ENCODE measurements at places on chromosomes 2 and 18. TPM values are rescaled to one million over a fixed set of nuclear protein-coding genes. Genes with fewer than 3 reads are reported as not detected.

NDUFB3 gene
- 77.2 TPM for total RNA-seq

ATIC gene
- 101 TPM for total RNA-seq

NRP2 gene
- 49.9 TPM for total RNA-seq

PPP1R1C gene
- not detected for total RNA-seq

LDLRAD4 gene
- 40.8 TPM for total RNA-seq

UGT1A8 gene
- total RNA-seq: not detected

DNA sequence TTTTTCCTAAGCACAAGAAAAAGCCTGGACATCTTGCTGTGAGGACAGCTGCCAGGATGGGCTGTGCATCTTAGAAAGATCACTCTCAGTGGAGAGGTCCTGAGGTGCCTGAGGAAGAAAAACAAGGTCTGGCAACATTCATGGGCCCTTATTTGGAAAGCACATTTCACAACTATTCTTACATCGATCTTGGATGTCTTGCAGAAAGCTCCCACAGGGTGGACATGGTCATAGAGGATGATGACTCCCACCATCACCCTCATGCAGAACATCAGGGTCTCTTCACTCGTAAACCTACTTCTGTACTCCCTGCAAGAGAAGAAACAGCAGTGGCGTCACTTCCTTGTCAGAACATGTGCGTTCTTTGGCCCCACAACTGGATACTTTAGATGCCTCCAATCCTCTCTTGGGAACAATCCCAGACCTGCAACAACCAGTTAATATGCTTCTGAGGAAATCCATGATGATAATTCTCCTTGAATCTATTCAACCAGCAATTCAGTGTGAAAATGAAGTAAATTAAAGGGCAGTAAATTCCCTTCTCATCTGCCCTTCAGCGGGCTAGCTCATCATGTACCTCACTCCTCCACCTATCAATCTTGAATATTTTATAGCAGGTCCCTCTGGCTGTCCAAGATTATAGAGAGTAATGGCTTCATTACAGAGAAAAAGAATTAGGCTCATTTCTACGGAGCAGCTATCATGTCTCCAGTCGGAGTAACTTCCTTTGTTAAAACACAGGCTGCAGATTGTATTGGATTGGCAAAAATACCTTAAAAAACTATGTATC is 106.2 kb downstream of the CYRIA start:
- no peak for DNase-seq
- H3K4me1 ChIP-seq: no peaks in the 10 kb centered on the region
- H3K27ac ChIP-seq: no peak overlapping the region
- H3K4me3 ChIP-seq: no peak overlapping the region
- no peaks in the 10 kb centered on the region for H3K27me3 ChIP-seq
- peaks cover 100% of the 10 kb centered on the region for H3K36me3 ChIP-seq

- H3K4me1 ChIP-seq: no peaks in the 10 kb centered on the region
- no peak overlapping the region for H3K4me3 ChIP-seq
- no peaks in the 10 kb centered on the region for H3K27me3 ChIP-seq
- no peak for DNase-seq
These were observed 336.7 kb upstream of the KCNH7 start for GRCh38 chr2:163175294-163175693.

GRCh38 chr2:25056098-25056821 is 14.4 kb downstream of the EFR3B start:
- no peak overlapping the region for H3K27ac ChIP-seq
- H3K27me3 ChIP-seq: no peaks in the 10 kb centered on the region
- no peaks in the 10 kb centered on the region for H3K4me1 ChIP-seq
- H3K36me3 ChIP-seq: no peaks in the 10 kb centered on the region
- no peak overlapping the region for H3K4me3 ChIP-seq

GRCh38 chr2:27095745-27096651 is 9.4 kb downstream of the KHK start:
- H3K27ac ChIP-seq: no peak overlapping the region
- peak; percentile 86 for DNase-seq
- H3K27me3 ChIP-seq: no peaks in the 10 kb centered on the region
- peaks cover 21% of the 10 kb centered on the region for H3K4me1 ChIP-seq
- peak overlapping the region; percentile 20 for H3K4me3 ChIP-seq

- no peak overlapping the region for H3K27ac ChIP-seq
- no peak for DNase-seq
- no peaks in the 10 kb centered on the region for H3K4me1 ChIP-seq
These were observed 170.7 kb upstream of the FSIP2 start for GRCh38 chr2:185567940-185568339.

- no peaks in the 10 kb centered on the region for H3K36me3 ChIP-seq
- DNase-seq: no peak
- H3K27me3 ChIP-seq: no peaks in the 10 kb centered on the region
- no peak overlapping the region for H3K27ac ChIP-seq
These were observed 1148.1 kb upstream of the FANCL start for GRCh38 chr2:59389240-59389639.

- H3K4me1 ChIP-seq: peaks cover 7% of the 10 kb centered on the region
- no peak for DNase-seq
- H3K27ac ChIP-seq: peak overlapping the region; percentile 24
- no peak overlapping the region for H3K4me3 ChIP-seq
These were observed 155.5 kb downstream of the ARHGAP28 start for GRCh38 chr18:6885006-6885481.
